Endothelial cell of umbilical vein (primary cell): ENCODE measurements at places on chromosomes 3 and 15. TPM values are rescaled to one million over a fixed set of nuclear protein-coding genes. Genes with fewer than 3 reads are reported as not detected.

- no peaks in the 10 kb centered on the region for H3K4me1 ChIP-seq
- H3K27ac ChIP-seq, result no peak overlapping the region
- no peak for DNase-seq
- peaks cover 3% of the 10 kb centered on the region for H3K27me3 ChIP-seq
Observed at GRCh38 chr3:71862371-71863140, 77.6 kb upstream of the PROK2 start.

The CYP8B1 gene
- total RNA-seq, result not detected in 2 replicates

DNA sequence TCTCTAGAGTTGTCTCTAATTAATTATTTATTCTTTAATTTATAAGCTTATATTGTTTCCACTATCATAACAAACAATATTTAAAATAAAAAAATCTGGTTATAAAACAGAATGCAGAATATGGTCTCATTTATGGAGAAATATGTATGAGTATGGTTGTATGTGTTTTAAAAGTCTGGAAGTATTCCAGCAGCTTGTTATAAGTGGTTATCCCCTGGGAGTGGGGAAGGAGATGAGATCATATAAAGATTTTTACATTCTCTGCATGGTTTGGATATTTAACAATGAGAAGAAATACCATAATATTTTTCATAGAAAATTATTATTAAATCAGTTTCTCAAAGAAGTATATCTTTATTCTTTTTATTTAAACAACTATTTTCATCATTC is 135.4 kb upstream of the MB21D2 start:
- no peak for DNase-seq
- no peak overlapping the region for H3K27ac ChIP-seq
- no peak overlapping the region for H3K4me3 ChIP-seq
- H3K27me3 ChIP-seq, result no peaks in the 10 kb centered on the region
- no peaks in the 10 kb centered on the region for H3K4me1 ChIP-seq
- no peaks in the 10 kb centered on the region for H3K36me3 ChIP-seq

DNA sequence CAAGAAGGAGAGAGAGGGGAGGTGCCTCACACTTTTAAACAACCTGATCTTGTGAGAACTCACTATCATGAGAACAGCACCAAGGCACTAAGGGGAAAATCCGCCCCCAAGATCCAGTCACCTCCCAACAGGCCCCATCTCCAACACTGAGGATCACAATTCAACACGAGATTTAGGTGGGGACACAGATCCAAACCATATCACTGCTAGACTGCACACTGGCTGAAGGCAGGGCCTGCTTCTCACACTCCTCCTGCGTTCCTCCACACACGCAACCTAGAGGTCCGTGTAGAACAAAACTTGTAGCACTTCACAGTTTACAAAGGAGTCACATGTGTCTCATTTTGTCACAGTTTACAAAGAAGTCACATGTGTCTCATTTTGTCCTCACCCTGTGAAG is 97.8 kb downstream of the DAPK2 start:
- no peak overlapping the region for H3K27ac ChIP-seq
- H3K36me3 ChIP-seq, result no peaks in the 10 kb centered on the region
- no peak for DNase-seq
- H3K4me3 ChIP-seq, result no peak overlapping the region
- no peaks in the 10 kb centered on the region for H3K27me3 ChIP-seq

GRCh38 chr15:36815786-36816185 is 236.4 kb downstream of the CDIN1 start:
- H3K27me3 ChIP-seq, result no peaks in the 10 kb centered on the region
- H3K4me1 ChIP-seq, result peaks cover 6% of the 10 kb centered on the region
- H3K27ac ChIP-seq, result no peak overlapping the region
- H3K4me3 ChIP-seq, result no peak overlapping the region
- H3K36me3 ChIP-seq, result no peaks in the 10 kb centered on the region

DNA sequence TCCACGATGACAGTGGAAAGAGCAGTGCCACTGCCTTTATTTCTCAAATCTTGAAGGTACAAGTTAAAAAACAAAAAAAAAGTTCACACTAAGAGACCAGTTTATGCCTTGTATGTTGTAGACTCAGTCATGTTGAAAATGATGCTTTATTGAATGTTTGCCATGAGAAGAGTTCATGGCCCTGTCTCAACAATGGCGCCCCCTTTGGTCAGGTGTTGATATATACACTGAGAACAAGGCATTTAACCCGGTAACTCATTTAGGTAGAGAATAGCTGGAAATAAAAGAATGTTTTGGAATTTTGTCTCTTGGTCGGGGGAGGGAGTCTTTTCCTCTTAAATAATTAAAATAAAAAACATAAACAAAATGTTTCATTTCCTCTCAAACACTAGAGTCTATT is 145.6 kb upstream of the SLC2A2 start:
- peaks cover 3% of the 10 kb centered on the region for H3K4me1 ChIP-seq
- H3K4me3 ChIP-seq, result no peak overlapping the region
- DNase-seq, result no peak
- H3K27me3 ChIP-seq, result no peaks in the 10 kb centered on the region
- H3K36me3 ChIP-seq, result no peaks in the 10 kb centered on the region

The OR5K1 gene
- not detected in 2 replicates for total RNA-seq

GRCh38 chr3:143352850-143353550 is 233.4 kb downstream of the CHST2 start:
- H3K4me1 ChIP-seq, result peaks cover 4% of the 10 kb centered on the region
- peak; percentile 17 for DNase-seq
- no peaks in the 10 kb centered on the region for H3K36me3 ChIP-seq

The ROPN1 gene
- not detected in 2 replicates for total RNA-seq

The TGFBR2 gene
- total RNA-seq, result 250 and 259 TPM in 2 replicates

DNA sequence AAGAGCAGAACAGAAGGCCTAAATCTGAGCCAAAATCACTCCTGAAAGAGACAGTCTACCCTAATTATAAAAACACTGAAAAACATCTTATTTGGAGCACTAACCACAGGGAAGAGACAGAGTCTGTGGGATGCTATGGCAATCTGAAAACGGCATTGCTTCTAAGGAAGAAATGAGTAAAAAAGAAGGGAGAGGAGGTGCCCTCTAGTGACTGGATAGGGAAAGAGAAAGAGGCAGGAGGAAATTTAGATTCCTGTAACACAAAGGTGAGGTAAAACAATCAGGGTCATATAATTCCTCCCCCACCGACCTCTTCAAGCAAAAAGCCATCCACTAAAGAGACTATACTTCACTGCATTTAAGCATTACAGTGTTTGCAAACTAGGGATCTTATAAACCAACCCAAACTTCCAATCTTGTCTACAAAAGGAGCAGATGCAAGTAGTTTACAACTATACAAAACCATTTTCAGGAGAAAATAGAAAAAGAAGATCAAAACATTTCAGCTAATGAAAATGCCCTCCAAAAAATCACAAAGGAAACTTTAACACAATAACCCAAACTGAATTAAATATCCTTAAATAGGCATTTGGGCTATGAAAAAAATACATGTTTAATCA is 32.6 kb downstream of the HACD2 start:
- no peak overlapping the region for H3K4me3 ChIP-seq
- peak; percentile 45 for DNase-seq
- H3K27ac ChIP-seq, result no peak overlapping the region

GRCh38 chr3:132972333-132972732 is 65.9 kb upstream of the TMEM108 start:
- no peaks in the 10 kb centered on the region for H3K4me1 ChIP-seq
- DNase-seq, result no peak
- no peaks in the 10 kb centered on the region for H3K36me3 ChIP-seq
- H3K4me3 ChIP-seq, result no peak overlapping the region

DNA sequence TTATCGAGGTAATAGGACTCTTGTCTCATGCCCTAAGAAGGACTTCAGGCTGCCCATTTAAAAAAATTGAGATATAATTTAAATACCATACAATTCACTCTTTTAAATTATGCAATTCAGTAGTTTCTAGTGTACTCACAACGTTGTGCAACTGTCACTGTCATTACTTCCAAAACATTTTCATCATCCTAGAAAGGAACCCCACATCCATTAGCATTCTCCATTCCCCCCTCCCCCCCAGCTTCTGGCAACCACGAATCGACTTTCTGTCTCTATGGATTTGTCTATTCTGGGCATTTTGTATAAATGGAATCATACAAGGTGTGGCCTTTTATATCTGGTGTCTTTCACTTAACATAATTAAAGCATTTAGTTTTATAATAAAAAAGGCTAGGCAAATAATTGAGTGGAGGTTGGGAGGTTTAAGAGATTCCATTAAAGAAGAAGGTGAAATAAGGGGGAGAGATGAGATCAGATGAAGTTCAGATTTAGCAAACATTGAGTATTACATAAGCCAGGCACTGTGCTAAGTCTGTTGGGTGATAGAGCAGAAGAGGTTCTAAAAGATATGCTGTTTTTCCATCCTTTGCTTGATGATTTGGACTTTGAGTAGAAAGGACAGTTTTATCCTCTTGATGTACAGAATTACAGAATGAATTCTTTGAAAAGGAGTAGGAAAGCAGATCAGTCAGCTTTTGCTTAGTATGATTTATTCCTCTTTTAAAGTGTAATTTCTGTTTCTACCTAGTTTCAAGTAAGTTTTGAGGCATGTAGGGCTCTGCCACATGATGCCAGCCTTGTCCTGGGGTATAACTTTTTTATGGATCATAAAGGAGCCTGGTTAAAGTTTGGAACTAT is 36.3 kb downstream of the UBE2E2 start:
- no peaks in the 10 kb centered on the region for H3K4me1 ChIP-seq
- H3K36me3 ChIP-seq, result no peaks in the 10 kb centered on the region
- no peak overlapping the region for H3K27ac ChIP-seq
- H3K4me3 ChIP-seq, result no peak overlapping the region
- no peak for DNase-seq

GRCh38 chr15:39685999-39686613 is 96.5 kb downstream of the FSIP1 start:
- no peaks in the 10 kb centered on the region for H3K36me3 ChIP-seq
- peak; percentile 66 for DNase-seq
- H3K4me3 ChIP-seq, result no peak overlapping the region

DNA sequence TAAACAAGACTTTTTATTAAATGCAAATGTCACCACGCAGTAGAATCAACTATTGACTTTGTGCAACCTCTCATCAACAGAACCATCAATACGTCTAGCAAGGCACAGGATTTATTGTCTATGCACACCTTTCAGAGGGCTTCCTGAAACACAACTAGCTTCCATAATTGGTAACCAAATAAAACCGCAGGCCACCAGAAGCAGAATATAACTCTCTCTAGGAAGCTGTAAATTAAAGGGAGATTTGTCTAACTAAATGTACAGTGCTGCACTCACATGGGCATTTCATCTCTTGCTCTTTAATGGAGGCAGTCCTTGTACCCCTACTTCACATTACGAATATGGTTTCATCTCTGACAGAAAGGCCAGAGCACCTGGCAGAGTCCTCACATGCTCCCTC is 93.0 kb downstream of the FHIT start:
- H3K4me3 ChIP-seq, result no peak overlapping the region
- no peak for DNase-seq
- H3K27ac ChIP-seq, result no peak overlapping the region

- no peak overlapping the region for H3K27ac ChIP-seq
- no peaks in the 10 kb centered on the region for H3K27me3 ChIP-seq
- no peak overlapping the region for H3K4me3 ChIP-seq
- no peak for DNase-seq
Observed at GRCh38 chr15:87962428-87962827, 294.1 kb downstream of the NTRK3 start.

- H3K4me3 ChIP-seq, result no peak overlapping the region
- H3K36me3 ChIP-seq, result no peaks in the 10 kb centered on the region
- H3K4me1 ChIP-seq, result no peaks in the 10 kb centered on the region
- H3K27ac ChIP-seq, result no peak overlapping the region
Observed at GRCh38 chr3:112693186-112693585, 52.2 kb upstream of the CCDC80 start.

GRCh38 chr3:57856675-57857074 is 100.6 kb downstream of the SLMAP start:
- no peaks in the 10 kb centered on the region for H3K36me3 ChIP-seq
- no peak overlapping the region for H3K4me3 ChIP-seq
- DNase-seq, result peak; percentile 30
- H3K27me3 ChIP-seq, result no peaks in the 10 kb centered on the region

- H3K4me1 ChIP-seq, result no peaks in the 10 kb centered on the region
- no peaks in the 10 kb centered on the region for H3K27me3 ChIP-seq
- H3K4me3 ChIP-seq, result no peak overlapping the region
- H3K27ac ChIP-seq, result no peak overlapping the region
- no peaks in the 10 kb centered on the region for H3K36me3 ChIP-seq
Observed at GRCh38 chr3:172615296-172615695, 92.1 kb upstream of the TNFSF10 start.

The SRGAP3 gene
- not detected in 2 replicates for total RNA-seq

DNA sequence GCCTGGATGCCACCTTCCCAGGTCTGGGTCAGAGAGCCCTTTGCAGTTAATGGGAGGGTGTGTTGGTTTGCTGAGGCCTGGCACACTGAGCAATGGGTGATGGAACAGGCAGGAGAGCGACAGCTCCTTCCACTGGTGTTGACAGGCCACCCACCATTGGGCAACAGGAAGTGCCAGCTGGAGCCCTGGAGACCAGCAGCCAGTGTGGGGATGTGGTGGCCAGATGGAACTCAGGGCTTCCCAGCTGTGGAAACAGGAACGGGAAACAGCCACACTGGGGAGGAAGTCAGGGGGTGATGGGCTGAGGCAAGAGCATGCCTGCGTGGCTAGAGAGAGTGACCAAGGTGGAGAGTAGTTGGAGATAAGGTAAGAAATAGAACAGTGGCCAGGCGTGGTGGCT is 9.3 kb downstream of the PSTPIP1 start:
- no peaks in the 10 kb centered on the region for H3K36me3 ChIP-seq
- no peak overlapping the region for H3K4me3 ChIP-seq
- H3K27me3 ChIP-seq, result peaks cover 1% of the 10 kb centered on the region
- no peak overlapping the region for H3K27ac ChIP-seq
- no peaks in the 10 kb centered on the region for H3K4me1 ChIP-seq

- no peak for DNase-seq
- H3K4me3 ChIP-seq, result no peak overlapping the region
- H3K27ac ChIP-seq, result no peak overlapping the region
- H3K27me3 ChIP-seq, result no peaks in the 10 kb centered on the region
- H3K36me3 ChIP-seq, result no peaks in the 10 kb centered on the region
Observed at GRCh38 chr3:103440539-103441203, 1005.9 kb downstream of the ZPLD1 start.

DNA sequence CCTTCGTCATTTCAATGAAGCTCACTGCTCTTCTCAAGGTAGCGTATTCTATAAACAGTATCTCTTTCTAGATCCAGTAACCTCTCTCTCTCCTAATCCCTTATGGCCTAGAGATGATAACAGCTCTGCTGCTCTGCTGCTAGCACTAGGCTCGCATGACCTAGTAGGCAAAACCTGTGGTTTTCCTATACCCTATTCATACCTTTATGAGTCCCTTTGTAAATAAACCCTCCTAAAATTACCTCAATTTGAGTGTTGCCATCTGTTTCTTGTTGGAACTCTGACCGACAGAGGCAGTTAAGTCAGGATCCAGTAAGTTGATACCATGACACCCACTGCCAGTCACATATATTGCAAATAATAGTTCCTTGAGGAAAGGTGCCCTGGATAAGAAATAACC is 7.3 kb downstream of the CCDC14 start:
- peaks cover 7% of the 10 kb centered on the region for H3K4me1 ChIP-seq
- no peak overlapping the region for H3K27ac ChIP-seq
- peaks cover 9% of the 10 kb centered on the region for H3K36me3 ChIP-seq
- no peaks in the 10 kb centered on the region for H3K27me3 ChIP-seq
- H3K4me3 ChIP-seq, result no peak overlapping the region
- DNase-seq, result no peak

The GHRL gene
- not detected in 2 replicates for total RNA-seq

GRCh38 chr3:186268616-186269448 is 93.2 kb downstream of the DGKG start:
- no peaks in the 10 kb centered on the region for H3K27me3 ChIP-seq
- no peak overlapping the region for H3K4me3 ChIP-seq
- no peaks in the 10 kb centered on the region for H3K4me1 ChIP-seq
